Activated effector memory CD4-positive, alpha-beta T cell treated with anti-CD3 and anti-CD28 coated beads, Interleukin-2, amount 50 U/mL, for 16 hours (primary cell): ENCODE measurements at places on chromosomes 5 and 9.

GRCh38 chr9:98786750-98787510 lies 9.4 kb downstream of the ANKS6 start:
- DNase-seq = no peak

DNA sequence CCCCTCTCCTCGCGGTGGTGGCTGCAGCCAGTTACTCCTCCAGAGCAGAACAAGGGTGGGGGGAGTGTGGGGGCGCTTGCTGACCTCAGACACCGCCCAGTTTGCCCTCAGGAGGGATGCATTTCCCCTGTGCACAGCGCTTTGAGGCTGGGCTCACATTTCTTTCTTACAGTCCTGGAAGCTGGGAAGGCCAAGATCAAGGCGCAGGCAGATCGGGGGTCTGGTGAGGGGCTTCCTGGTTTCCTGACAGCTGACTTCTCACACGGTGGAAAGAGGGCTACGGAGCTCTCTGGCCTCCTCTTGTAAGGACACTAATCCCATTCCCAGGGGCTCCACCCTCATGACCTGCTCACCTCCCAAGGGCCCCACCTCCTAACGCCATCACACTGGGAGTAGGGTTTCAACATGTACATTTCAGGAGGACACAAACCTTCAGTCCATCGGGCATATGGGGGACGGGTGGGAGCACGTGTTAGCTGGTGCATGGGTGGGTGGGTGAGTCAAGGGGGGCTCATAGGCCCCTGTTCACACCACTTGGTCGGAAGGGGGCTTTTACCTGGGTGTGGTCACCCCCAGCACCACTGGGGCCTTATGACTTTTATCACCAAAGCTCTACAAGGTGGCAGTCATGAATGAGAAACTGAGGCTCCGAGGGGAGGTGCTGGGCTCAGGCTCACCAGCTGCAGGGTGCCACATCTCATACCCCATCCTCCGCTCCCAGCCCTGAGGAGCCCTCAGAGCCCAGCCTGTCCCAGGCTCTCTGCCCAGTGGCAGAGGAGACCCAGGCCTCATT lies 7.7 kb upstream of the SCGB3A1 start:
- peak; percentile 48 for DNase-seq

- DNase-seq = no peak
Observed at GRCh38 chr5:123425431-123425830, 2.2 kb upstream of the CEP120 start.

DNA sequence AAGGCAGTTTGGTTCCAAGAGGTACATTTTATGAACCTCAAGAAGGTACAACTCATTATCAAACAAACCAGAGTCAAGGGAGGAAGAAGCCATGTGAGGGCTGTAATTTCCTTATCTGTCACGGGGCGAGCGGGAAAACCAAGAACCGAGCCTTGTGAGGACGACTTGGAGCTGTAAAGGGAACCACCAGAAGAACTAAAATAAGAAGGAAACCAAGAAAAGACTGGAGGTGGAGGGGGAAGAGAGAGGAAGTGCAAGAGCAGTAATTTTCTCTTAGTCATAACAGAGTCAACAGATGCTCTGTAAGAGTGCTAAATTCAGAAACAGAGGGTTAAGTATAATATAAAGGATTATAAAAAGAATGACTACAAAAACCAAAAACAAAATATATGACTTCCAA lies 127.1 kb downstream of the DIRAS2 start:
- DNase-seq = no peak

DNA sequence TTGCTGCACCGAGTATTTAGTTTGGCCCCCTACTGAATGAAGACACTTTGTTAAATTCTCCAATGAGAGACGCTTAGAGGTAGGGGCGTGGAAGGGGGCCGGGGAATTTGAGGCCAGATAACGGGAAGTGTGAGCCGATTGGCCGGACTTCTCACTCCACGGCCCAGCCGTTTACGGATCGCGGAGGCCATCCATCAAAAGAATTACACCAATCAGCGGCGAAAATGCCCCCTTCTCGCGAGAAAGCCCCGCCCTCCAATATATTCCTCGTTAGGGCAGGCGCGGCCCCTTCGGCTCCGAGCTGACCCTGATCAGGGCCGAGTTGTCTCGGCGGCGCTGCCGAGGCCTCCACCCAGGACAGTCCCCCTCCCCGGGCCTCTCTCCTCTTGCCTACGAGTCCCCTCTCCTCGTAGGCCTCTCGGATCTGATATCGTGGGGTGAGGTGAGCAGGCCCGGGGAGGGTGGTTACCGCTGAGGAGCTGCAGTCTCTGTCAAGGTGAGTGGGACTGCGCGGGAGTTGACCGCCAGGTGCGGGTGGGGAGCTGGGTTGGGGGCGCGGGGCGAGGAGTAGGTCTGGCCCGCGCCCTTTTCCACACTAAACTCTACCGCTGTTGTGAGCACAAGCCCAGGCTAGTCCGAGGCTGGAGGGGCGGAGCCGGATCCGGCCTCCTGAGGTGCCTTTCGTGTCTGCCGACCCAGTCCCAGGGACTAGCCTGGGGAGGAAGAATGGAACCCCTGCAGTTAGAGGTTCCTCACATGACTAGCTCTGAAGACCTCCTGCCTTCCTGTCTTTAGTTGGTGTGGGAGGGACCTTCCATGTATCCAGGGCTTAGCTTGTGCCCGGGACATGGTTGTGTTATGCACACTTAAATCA lies at the start of gene CCNG1:
CCNG1 (plus strand) TSS at position 287 of the 874 bp plus-strand sequence. CDS start 1,662 bp downstream, outside the sequence.
- peak; percentile 95 for DNase-seq

GRCh38 chr9:18799428-18799827 lies 233.6 kb downstream of the SAXO1 start:
- no peak for DNase-seq

DNA sequence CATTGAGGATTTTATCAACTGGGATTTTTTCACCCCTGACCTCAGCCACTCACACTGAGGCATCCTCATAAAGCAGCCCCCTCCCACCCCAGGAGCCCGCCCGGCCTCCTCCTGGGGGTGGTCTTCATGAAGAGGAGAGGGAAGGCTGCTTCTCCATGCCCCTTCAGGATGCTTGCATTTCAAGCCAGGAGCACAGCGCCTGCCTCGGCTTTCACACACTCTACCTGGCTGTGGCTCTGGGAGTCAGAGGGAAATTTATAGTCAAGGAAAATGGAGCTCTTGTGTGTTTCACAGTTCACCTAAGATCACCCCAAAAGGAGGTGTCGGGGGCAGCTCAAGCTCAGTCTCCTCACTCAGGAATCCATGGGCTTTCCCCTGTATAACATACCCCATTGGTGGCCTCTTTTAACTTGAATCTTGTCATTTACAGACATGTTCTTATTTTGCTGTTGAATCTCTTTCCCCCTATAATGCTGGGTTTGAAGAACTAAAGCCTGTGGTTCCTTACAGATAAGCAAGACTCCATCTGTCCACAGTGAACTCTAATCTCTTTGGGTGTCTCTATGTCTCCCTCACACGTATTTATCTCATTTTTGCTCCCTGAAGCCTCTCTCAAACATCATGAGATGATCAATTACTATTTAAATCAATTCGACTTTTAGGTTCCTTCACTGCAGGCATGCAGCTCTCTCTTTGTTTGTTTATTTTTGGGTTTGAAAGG lies 22.6 kb upstream of the IQGAP2 start:
- no peak for DNase-seq

- no peak for DNase-seq
Observed at GRCh38 chr9:111632695-111633388, 1.7 kb downstream of the DNAJC25 start.

GRCh38 chr9:107945961-107946360 lies 456.4 kb upstream of the KLF4 start:
- no peak for DNase-seq

DNA sequence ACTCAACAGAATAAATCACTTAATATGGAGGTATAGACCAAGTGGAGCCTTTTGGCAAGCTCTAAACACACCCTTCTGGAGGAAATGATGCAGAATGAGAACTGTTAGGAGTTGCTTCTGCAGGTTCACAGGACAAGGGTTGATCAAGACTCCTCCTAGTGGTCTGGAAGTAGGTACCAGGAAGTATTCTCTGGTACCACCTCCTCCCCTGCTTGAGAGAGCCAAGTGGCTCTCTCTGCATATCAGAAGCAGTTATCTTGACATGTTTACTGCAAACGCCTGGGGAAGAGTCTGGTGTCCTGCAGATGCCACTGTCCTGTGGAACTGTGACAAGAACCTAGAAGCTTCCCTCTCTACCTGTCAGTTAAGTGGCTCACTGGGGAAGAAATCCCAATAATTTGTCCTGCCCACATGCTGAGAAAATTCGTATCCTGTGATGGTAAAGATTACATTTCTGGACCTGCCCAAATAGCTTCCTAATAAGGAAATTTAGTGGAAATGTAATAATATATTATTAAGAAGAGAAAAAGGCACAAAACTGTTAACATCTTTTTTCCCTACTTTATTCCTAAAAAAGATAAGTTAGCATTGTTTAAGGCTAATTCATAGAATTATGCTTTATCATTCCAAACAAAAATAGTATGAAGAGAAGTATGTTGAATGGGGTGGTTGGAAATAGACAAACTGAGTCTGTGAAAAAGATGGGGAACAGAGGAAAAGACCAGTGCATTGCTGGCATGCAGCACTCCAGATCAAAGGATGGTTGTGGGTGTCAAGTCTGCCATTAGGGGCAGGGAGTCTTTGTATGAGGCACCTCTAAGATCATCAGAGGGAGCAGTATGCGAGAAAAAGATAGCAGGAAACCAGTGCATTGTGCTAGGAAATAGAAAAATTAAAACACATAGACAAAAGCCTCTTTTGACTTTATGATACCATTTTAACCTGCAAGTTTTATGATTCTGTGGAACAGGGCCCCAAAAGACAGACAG lies 118.8 kb downstream of the CDC42SE2 start:
- peak; percentile 72 for DNase-seq

DNA sequence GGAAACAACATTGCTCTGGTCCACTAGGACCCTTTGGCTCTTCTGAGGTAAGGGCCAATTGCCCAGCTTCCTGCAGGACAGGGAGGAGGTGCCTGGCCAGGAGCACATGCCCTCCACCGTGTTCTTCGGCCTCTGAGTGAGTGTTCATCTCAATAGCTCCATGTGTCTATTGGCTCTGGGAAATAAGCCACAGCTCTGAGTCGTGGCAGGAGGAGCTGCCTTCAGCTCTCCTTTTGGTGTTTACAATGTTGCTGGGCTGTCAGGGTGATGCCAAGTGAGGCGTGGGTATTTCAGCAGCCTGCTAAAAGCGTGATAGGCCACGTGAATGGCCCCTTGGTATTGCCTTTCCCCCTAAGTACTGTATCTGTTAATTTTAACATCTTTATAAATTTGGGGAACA lies 26.6 kb downstream of the GADD45G start:
- DNase-seq = no peak

- peak; percentile 75 for DNase-seq
Observed at GRCh38 chr5:40578501-40579451, 100.9 kb upstream of the PTGER4 start.

DNA sequence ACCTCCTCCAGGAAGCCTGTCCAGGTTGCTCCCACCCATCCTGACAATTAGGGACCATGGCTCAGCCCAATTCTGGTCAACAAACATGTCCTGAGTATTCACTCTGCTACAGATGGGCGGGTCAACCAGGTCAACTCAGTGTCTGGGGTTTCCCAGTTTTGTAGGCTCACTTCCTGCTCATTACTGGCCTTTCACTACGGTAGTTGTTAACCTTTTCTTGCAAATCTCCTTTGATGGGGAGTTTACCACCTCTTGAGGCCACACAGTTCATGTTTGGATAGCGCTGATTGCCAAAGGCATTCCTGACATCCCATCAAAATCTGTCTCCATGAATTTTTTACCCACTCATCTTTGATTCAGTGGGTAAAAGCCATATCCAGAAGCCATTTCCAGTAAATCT lies 13.8 kb downstream of the TMEM8B start:
- DNase-seq = no peak

DNA sequence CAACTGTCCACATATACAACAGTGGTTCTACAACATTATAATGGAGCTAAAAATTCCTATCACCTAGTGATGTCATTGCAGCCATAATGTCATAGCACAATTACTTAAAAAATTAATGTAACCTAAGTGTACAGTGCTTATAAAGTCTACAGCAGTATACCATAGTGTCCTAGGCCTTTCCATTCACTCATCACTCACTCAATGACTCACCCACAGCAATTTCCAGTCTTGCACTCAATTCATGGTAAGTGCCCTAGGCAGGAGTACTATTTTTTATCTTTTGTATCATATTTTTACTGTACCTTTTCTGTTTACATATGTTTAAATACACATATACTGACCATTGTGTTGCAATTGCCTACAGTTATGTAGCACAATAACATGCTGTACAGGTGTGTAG lies 9.6 kb upstream of the PUM3 start:
- DNase-seq = no peak

DNA sequence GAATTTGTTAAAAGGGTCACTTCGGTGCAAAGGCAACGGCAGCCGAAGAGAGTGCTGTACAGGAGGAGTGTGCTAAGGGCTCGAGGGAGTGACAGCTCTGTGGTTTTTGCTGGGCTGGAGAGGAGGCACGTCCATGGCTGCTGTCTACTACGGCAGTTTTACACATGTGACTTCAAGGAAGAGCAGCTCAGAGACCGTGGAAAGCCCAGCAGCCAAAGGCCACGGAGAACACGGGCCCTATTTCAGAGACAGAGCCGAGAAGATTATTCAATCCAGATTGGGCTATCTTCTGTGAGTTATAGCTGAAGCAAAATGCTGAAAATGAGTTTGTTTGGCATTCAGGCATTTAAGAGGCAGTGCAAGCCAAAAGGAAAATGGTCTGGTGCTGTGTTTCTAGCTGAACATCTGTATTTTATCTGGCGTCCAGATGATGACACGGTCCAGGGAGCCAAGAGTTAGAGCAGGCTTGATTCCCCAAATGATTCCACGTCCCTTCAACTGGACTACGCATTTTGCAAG lies 96.4 kb downstream of the RFK start:
- DNase-seq = no peak
